ENCODE measurements at places on chromosomes 7 and 10.

GRCh38 chr7:7662527-7662926, 22.0 kb downstream of the UMAD1 start:
- DNase-seq = no peak

- DNase-seq = no peak
Measured at GRCh38 chr7:151890355-151891004, 13.6 kb upstream of the PRKAG2 start.

- no peak for DNase-seq
Measured at GRCh38 chr10:71911296-71911953, 52.8 kb upstream of the CHST3 start.

- DNase-seq = peak; percentile 70
Measured at GRCh38 chr7:116805100-116805544, 57.3 kb upstream of the CAPZA2 start.

DNA sequence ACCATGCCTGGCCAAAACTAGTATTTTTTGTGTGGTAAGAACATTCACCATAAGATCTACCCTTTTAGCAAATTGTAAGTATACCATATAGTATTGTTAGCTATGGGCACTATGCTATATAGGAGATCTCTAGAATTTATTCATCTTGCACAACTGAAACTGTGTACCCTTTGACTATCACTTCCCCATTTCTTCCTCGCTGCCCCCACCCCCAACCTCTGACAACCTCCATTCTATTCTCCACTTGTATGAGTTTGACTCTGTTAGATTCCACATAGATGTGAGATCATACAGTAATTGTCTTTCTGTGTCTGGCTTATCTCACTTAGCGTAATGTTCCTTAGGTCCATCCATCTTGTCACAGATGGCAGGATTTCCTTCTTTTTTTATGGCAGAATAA, 3.6 kb downstream of the CASP7 start:
- DNase-seq = no peak

GRCh38 chr7:118372530-118372929, 148.0 kb downstream of the ANKRD7 start:
- DNase-seq = no peak

- no peak for DNase-seq
Measured at GRCh38 chr10:110829721-110830410, 41.9 kb upstream of the PDCD4 start.

DNA sequence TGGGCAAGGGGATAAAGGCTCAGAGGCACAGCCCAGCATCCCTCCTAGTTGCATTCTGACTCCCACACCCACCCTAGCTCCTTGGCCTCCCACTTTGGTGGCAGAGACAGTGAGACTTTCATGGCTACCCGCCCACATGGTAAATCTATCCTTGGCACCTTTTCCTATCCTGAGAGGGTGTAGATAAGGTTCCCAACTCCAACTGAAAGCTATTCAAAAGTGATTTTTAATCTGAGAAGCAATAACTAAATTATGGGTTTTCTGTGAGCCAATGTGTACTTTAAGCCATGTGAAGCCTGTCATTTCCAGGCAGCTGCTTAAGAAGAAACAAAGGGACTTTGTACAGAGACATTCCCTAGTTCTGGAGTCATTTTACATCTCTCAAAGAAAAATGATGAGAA, 9.1 kb downstream of the LAMB1 start:
- DNase-seq = no peak

- DNase-seq = no peak
Measured at GRCh38 chr10:32437334-32437733, 8.6 kb upstream of the CCDC7 start.

- peak; percentile 41 for DNase-seq
Measured at GRCh38 chr7:2045559-2046405, 187.0 kb downstream of the MAD1L1 start.

- no peak for DNase-seq
Measured at GRCh38 chr7:4468320-4469102, 213.6 kb upstream of the FOXK1 start.

GRCh38 chr7:16494955-16495719, 29.6 kb upstream of the SOSTDC1 start:
- no peak for DNase-seq

DNA sequence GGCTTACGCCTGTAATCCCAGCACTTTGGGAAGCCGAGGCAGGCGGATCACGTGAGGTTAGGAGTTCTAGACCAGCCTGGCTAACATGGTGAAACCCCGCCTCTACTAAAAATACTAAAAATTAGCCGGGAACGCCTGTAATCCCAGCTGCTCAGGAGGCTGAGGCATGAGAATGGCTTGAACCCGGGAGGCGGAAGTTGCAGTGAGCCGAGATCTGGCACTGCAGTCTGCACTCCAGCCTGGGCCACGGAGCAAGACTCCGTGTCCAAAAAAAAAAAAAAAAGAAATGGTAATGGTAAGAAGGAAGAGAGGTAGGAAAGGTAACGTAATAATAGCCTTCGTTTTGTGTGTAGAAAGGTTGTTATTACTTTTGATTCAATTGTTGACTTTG, 1.2 kb downstream of the HSPA14 start:
- no peak for DNase-seq

- no peak for DNase-seq
Measured at GRCh38 chr7:132618956-132619305, 42.7 kb upstream of the PLXNA4 start.

DNA sequence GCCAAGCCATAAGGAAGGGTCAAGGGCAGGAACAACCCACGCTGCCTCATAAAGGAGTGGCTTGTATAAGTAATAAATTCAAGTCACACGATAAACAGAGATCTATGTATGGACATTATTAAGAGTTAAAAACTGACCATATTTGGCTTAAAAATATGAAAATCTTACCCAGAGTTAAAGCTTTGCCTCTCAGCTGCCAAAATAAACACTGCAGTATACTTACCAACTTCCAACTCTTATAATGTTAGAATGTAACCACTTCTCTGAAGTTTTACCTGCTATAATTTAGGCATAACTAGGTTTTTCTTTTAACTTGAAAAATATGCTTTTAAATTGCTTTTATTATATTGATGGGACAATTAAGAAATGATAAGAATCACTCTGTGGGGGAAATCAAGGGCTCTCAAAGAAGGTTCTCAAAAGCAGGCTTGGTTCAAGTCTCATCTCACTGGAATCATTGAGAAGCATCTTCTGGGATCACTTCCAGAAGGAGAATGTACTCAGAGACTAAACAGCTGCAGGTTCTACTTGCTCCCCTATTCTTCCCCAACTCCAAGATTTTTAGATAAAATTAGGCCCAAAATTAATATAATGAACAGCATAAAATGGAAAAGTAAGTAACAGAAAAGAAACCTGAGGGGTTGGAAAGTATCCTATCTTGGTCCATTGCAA, 16.1 kb upstream of the CAV2 start:
- DNase-seq = no peak

DNA sequence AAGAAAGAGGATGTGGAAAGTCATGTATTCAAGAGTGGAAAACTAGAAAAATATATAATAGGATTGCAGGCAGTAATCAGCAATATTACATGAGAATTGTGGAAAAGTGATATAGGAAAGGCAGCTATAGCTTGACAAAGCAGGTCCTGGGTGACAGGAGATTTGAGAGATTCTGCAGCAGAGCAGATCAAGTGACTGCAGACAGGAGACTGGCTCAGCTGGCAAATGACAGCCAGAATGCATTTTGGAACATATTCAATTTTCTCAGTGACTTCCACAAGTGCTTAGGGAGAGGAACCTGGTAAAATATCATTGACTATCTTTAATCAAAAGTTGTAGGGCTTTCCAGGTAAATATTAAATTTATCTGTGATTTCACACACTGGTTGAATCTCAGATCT, 260.5 kb upstream of the CACNA2D1 start:
- DNase-seq = no peak

DNA sequence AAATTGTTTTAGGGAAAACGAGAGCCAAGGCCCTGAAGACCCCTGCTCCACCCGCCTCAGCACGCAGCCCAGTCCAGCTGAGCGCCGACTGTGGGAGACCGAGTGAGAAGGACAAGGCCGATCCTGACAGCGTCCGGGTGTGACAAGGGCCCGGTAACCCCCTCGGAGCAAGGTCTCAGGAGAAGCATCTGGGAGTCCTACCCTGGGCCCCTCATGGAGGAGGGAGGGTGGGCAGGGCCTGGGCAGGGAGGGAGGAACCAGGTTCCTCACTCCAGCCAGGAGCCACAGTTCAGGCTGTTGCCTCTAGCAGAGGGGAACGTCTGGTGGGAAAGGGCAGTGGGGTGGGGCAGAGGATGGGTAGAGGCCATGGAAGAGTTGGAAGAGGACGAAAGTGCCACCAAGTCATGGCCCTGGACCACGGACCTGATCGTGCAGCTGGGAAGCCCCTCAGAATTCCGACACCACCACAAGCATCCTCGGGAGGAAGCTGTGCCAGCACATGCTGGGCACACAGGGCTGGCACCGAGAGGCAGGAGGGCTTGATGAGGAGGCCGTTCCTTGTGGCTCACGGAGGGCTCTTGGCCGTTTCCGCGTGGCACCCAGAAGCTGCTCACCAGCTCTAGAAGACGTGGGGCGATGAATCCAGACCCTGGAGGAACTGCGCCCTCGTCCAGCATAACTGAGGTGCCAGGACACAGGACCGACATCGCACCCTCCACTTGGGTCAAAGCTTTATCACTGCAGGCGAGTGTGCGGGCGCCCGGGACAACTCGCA, 2.2 kb upstream of the KNDC1 start:
- DNase-seq = no peak

GRCh38 chr7:51062222-51062987, 254.2 kb downstream of the COBL start:
- no peak for DNase-seq

DNA sequence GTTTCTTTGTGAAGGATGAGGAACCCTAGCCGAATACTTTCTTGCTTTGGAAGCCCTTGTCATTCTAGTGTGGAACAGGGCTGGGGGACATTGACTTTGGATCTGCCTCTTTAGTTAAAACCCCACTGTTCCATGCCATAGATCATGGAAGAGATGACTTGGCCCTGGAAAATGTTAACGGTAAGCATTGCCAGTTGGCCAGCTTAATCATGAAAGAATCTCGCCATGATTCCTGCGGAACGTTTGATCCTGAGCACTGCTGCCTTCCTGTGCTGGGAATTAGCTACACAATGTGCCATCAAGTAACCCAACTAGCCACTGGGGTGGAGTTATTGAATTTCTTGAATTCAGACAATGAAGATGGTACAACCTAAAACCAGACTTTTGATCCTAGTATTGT, 177.6 kb upstream of the FZD8 start:
- DNase-seq = no peak

GRCh38 chr10:103854265-103854685, 1.1 kb downstream of the SH3PXD2A start:
- DNase-seq = peak; percentile 68

DNA sequence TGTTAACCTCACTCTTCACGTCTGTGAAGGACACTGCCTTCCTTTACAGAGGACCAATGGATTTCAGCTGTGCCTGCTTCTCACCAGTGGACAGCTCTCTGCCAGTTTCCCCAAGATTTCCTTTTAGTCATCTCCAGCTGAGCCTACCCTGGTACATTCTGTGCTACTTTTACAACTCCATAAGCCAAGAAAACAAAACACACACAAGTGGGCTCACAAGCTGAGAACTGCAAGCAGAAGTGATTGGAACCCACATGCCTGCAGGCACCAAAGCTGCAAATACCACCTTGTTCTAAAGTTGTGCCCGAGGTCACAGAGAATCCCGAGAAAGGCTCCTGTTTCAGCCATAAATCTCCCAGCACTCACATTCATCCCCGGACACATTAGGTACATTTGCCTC, 636.8 kb downstream of the PHTF2 start:
- DNase-seq = no peak

DNA sequence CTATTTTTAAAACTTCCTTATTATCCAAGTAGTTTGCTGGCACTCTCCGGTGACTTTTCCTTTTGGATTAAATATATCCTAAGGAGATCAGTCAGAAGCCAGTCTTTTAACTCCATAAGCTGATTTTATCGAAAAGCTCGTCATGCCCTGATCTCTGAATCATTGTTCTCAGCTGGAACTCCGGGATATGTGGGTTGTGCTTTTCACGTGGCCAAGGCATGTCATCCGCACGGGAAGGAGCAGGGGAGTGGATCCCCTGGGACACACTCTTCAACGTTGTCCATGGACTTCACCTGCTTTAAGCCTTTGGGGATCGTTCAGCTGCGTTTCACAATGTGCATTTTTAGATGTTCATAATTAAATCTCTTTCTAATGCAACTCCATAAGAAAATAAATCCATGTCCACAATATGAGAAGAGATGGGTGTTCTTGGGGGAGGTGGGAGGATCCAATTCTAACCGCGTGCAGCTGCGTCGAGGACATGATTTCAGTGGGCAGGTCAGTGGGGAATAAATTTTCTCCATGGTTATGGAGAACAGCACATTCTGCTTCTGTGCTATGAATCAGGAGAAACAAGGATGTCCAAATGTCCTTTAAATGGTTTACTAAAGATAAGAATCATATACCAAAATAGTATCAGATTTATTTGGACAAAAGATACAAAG, 229.5 kb upstream of the ADARB2 start:
- no peak for DNase-seq

DNA sequence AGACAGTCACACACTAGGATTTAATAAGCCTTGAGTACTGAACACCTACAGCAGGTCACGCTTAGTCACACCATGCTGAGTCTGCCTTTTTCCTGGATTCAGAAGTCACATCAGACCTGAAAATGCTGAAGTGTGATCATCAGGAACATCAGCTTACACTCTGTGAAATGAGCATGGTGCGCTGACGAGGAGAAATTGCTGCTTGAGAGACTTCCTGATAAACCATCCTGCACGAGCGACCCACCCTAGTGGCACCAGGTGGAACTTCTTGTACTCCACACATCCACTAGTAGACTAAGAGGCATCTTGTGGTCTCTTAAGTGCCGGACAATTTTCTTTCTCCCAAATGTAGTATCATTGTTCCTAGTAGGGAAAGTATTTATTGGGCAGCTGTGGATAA, 51.8 kb upstream of the MRLN start:
- DNase-seq = no peak

DNA sequence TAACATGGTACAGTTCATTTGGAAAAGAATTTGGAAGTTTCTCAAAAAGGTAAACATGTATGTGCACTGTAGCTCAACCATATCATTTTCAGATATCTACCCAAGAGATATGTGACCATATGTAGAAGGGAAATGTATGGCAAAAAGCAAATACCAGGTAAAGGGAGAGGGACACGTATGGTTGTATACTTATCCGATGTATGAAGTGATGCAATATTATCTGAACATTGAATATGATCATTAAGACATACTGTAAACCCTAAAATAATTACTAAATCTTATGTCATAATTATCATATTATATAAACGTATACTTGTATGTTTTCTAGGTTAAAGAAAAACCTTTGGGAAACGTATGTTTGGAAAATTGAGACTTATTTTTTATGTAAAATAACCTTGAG, 367.5 kb upstream of the KCND2 start:
- DNase-seq = no peak

GRCh38 chr10:77036993-77037734, 600.4 kb downstream of the KCNMA1 start:
- DNase-seq = no peak

GRCh38 chr7:49229246-49229645, 304.9 kb downstream of the CDC14C start:
- no peak for DNase-seq

GRCh38 chr7:141400356-141400755, 150.9 kb upstream of the AGK start:
- no peak for DNase-seq

- DNase-seq = peak; percentile 18
Measured at GRCh38 chr10:79344502-79345195, 2.6 kb upstream of the PPIF start.
